ENCODE measurements at places on chromosomes 7 and 10.

DNA sequence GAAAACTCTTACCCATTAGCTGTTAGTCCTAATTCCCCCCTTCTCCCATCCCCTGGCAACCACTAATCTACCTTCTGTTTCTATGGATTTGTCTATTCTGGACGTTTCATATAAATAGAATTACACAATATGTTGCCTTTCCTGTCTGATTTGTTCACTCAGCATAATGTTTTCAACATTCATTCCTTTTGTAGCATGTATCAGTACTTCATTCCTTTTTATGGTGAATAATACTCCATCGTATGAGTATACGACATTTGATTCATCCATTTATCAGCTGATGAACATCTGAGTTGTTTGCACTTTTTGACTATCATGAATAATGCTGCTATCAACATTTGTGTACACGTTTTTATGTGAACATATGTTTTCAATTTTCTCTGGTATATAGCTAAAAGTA lies 4.4 kb upstream of the FRAT1 start:
- no peak for DNase-seq

GRCh38 chr7:101814991-101815825 lies 2.2 kb upstream of the CUX1 start:
- DNase-seq = no peak

DNA sequence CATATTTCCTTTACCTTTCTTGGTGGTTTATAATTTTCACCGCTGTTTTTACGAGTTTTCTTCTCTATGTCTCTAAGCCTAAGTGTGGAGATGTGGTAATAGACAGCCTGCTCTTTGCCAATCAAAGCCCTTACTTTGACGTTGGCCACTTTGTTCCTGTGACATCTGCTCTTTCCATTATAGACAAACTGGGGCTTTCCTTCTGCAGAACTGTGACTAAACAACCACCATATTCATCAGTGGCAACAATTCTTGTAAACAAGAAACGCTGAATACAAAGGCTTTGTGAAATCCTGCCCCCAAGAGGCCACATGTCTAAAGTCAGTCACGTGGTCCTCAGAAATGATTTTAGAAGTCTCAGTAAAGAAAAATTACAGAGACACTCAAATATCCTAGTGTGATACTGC lies 59.6 kb upstream of the CAPZA2 start:
- DNase-seq = no peak

- no peak for DNase-seq
Observed at GRCh38 chr10:124568339-124568738, 106.7 kb downstream of the LHPP start.

DNA sequence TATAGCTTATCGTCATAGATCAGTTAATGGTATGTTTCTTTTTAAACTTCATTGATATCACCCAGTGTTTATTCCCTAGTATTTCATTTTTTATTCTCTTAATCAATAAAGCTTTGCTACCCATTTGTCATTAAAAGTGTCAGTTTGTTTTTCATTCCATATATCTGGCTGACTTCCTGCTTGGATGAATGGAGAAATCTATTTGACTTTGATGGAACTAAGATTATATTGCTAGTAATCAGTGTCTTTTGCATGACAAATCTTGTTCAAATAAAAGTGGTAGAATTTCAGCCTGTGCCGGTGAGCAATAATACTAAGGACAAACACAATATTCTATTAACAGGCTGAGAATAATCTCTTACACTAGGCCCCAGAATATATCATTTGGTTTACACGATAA lies 203.3 kb downstream of the SEC23IP start:
- no peak for DNase-seq

DNA sequence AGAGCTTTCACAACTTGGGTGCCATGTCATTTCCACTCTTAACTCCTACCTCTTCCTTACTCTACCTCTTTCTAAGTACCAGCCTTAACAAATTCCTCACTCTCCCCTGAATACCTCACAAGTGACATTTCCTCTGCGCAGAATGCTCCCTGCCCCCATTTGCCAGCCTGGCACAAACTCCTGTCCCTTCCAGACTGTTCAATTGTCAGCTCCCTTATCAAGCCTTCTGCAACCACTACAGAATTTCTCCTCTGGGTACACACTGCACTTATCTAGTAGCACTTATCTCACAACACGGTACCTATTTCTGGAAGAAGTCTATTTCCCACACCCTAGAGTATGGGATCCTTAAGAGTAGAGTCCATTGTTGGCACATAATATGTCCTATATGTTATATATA lies 39.1 kb upstream of the ANAPC16 start:
- DNase-seq = no peak

GRCh38 chr7:150631084-150631826 lies 930 bp downstream of the GIMAP6 start:
- peak; percentile 14 for DNase-seq

GRCh38 chr10:114340816-114341215 lies 63.5 kb downstream of the AFAP1L2 start:
- no peak for DNase-seq

DNA sequence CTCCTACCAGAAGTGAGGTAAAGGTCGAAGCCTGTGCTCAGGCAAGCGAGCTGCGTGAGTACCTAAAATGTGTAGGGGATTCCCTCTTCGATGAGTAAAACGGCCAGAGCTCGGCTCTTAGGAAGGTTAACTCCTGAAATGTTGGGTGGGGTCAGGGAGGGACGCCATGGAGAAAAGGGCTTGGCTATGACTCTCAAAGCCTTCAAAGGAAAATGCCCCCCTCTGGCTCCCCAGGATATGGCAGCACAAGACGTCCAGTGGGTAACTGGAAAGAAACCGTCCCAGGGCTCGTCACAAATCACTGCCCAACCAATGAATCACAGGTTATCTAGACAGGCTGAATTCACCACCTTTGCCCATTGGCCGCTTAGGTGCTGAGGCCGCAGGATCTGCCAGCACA lies 58.0 kb downstream of the CALML3 start:
- DNase-seq = no peak

- DNase-seq = no peak
Observed at GRCh38 chr10:79103129-79103528, 34.4 kb downstream of the ZMIZ1 start.

DNA sequence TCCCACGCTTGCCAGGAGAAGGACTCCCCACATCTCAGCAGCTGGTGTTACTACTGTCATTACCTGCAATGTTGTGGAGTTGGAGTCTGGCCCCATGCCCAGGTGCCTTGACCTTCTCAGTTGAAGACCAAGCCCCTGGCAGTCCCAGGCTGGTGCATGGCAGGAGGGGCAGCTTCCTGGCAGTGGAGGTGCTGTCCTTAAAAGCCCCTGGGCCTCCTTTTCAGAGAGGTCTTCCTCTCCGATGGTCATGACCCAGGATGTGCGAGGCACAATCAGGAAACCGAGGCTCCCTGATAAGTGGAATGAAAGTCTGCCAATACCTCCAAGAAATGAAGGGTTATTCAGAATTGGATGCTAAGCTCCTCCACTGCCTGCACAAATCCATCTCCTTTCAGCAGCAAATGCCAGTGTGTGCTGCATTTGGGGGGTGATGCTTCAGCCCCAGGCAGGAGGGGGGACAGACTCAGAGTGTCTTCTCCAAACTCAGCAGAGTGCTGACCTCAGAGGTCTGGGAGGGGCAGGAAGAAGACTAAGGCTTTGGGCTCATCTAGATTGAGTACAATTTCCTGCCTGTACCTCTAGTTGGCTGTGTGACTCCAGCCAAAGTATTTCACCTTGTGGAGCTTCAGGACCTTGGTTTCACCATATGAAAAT lies 97.0 kb upstream of the DDC start:
- no peak for DNase-seq

GRCh38 chr7:99737726-99738125 lies 2.7 kb upstream of the CYP3A7 start:
- DNase-seq = no peak

DNA sequence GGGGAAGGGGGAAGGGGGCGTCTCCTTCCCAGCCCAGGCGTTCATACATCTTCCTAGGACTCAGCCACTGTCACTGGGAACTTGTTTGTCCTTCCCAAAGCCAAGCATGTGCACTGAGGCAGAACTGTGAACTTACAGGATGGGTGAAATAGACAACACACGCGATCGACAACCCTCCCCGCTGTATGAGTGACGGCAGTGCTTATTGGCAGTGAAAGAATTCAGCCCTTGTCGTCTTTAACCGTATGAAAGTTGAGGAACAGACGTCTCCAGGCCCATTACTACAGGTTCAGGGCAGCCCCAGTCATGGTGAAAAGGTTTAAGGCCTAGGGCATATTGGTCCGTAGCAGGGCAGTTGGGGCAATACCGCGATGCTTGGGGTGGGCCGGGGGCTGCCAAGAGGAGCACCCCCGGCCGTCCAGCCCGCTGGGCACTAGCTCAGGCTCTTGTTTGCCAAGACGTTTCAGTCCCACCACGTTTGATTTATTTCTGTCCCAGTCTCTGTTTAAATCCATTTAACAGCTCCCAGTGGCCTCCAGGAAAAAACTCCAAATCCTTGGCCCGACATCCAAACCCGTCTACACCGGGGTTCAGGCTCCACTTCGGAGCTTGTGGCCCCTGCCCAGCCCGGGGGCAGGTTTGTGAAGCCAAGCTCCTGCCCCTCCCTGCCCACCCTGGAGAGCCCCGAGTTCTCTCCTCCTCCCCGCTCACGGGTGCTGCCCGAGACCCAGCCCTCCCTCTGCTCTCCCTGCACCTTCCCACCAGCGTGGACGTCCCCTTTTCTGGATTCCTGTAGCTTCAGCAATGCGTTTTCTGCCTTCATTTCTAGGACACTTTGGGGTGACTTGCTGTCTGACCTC lies 159.8 kb downstream of the DNAJB6 start:
- DNase-seq = no peak

- no peak for DNase-seq
Observed at GRCh38 chr7:158609313-158609974, 21.8 kb upstream of the PTPRN2 start.

GRCh38 chr7:51324206-51324898 lies 7.7 kb upstream of the COBL start:
- no peak for DNase-seq

- DNase-seq = no peak
Observed at GRCh38 chr7:127817466-127817865, 165.5 kb downstream of the SND1 start.

DNA sequence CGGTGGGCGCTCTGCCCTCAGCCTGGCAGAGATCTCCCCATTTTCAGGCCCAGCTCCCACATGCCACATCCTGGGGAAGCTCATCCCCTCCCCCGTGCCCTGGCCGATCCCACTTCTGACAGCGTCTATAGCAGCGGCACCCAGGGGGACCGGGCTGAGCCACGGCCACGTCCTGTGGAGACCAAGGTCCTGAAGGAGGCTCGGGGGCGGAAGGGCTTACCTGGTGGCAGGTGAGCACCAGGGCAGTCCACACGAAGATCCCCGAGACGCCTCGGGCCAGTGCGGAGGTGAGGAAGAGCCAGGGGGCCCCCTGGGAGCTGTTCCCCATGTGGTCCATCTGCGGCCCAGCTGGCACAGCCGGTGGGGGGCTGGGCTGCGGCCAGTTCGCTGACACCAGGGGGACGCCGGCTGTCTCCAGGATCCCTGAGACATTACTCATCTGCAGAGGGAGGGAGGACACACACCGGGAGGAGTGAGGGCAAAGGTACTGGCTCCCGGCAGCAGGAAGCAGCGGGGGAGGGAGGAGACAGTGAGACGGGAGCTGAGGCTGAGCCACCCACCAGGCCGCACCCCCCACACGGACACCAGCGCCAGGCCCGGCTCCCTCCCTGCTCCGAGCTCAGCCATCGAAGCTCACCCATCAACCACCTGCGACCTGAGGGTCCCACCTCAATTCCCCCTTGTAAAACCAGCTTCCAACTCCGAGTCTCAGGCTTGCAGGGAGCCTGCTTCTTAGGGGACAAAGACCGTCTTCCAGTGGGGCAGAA lies 776 bp downstream of the TMEM184A start:
- DNase-seq = no peak

- DNase-seq = no peak
Observed at GRCh38 chr10:129715805-129716204, 248.3 kb downstream of the EBF3 start.
